ENCODE measurements at places on chromosomes 16 and 17. TPM values are rescaled to one million over a fixed set of nuclear protein-coding genes. Genes with fewer than 3 reads are reported as not detected.

ARHGAP44 gene
- 2.8 TPM for total RNA-seq

TERF2IP gene
- 38.3 TPM for total RNA-seq

TBC1D3C gene
- total RNA-seq = 0.07 TPM

SLC22A31 gene
- total RNA-seq = 1.9 TPM

MT1G gene
- total RNA-seq = not detected

SLC2A4 gene
- total RNA-seq = 0.40 TPM

TRPV2 gene
- total RNA-seq = 0.46 TPM

MAPK7 gene
- total RNA-seq = 26.3 TPM

SETD6 gene
- 16.2 TPM for total RNA-seq

MYH8 gene
- total RNA-seq = not detected

SLC13A2 gene
- 0.14 TPM for total RNA-seq

KRTAP1-1 gene
- total RNA-seq = not detected

SEPTIN1 gene
- total RNA-seq = 2.0 TPM

SARM1 gene
- total RNA-seq = 4.6 TPM

ULK2 gene
- 9.9 TPM for total RNA-seq

C16orf46 gene
- 1.1 TPM for total RNA-seq

CLDN6 gene
- 0.24 TPM for total RNA-seq

DHRS7C gene
- total RNA-seq = not detected

G6PC1 gene
- total RNA-seq = not detected

GPR142 gene
- total RNA-seq = not detected

All from A549 treated with GW870086 at 1 μM for 4 hours (cell line).